ENCODE measurements at places on chromosomes 4 and X.

- no peak for DNase-seq
Measured at GRCh38 chrX:4450177-4450576, 736.7 kb upstream of the PRKX start.

- no peak for DNase-seq
Measured at GRCh38 chr4:132809298-132810032, 339.6 kb upstream of the PCDH10 start.

- DNase-seq = no peak
Measured at GRCh38 chr4:61068060-61068459, 132.1 kb upstream of the ADGRL3 start.

- DNase-seq = no peak
Measured at GRCh38 chr4:39446483-39446841, 12.3 kb downstream of the RPL9 start.

GRCh38 chr4:2040391-2041238, 18.5 kb upstream of the NAT8L start:
- no peak for DNase-seq

DNA sequence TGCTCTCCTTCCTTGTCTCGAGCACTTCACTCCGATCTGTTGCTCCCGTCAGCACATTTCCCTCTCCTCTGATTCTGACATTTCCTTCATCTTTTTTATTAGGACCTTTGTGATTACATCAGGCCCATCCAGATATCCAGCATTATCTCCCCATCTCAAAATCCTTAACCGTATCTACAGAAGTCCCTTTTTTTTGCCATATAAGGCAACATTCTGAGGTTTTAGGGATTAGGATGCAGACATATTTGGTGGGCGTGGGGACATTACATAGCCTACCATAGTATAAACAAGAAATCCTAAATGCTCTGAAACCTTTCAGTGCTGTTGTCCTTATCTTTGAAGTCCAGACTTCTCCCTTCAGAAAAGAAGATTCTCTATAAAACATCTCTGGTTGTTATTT, 505.0 kb upstream of the PITX2 start:
- no peak for DNase-seq

- DNase-seq = no peak
Measured at GRCh38 chr4:172169871-172170270, 356.7 kb downstream of the GALNTL6 start.

- no peak for DNase-seq
Measured at GRCh38 chr4:75030649-75031235, 97.8 kb downstream of the PARM1 start.

- no peak for DNase-seq
Measured at GRCh38 chr4:76156635-76157034, 8.4 kb upstream of the NUP54 start.

DNA sequence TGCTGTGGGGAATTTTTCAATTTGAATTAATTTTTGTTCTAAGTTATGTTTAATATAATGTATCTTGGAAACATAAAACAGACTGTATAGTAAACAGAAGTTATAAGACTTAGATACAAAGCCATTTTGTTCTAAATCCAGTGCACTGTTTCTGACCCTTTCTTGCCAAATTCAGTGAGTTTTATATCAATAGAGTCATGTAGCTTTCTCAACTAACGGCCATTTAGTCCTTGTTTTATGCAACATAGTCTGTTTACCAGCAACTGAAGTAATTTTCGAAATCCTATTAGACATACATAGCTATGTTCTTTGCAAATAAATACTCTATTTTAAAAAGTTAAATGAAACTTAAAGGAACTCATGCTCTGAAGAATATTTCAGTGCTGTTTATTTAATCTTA, 242.8 kb downstream of the ADGRL3 start:
- DNase-seq = no peak

- no peak for DNase-seq
Measured at GRCh38 chr4:122728856-122729255, 3.6 kb upstream of the BBS12 start.

DNA sequence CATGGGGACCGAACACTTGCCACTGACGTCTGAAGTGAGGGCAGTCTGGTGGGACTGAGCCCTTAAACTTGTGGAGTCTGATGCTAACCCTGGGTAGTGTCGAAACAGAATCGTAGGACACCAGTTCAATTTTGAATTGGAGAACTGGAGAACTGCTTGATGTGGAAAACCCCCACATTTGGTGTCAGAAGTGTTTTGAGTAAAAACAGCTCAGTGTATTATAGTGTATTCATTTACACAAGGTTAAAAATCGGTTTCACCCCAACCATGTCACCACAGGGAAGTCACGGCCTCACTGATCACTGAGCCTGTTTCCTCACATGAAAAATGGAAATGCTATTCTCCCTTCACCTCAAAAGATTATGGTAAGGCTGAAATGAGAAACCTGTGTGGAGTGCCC, 21.9 kb downstream of the PIN4 start:
- no peak for DNase-seq

- no peak for DNase-seq
Measured at GRCh38 chr4:185405296-185405999, 8.8 kb downstream of the ANKRD37 start.

- DNase-seq = no peak
Measured at GRCh38 chr4:168557658-168558057, 60.8 kb downstream of the PALLD start.

DNA sequence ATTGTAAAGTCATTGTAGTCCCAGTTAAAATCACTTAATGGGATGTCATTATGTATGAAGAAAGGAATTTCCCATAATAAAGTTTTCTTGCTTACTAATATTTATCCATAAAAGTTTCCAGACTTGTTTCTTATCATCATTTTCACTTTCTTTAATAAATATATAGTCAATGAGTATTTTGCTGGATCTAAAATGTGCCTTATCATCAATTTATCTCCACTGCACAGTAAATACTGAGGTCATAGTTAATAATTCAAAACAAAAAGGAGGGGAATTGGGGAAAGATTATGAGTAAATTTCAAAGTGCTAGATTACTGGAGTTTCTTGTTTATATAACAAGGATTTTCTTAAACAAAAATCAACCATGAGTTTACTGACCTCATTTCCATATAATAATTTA, 279.5 kb upstream of the DKK2 start:
- no peak for DNase-seq

DNA sequence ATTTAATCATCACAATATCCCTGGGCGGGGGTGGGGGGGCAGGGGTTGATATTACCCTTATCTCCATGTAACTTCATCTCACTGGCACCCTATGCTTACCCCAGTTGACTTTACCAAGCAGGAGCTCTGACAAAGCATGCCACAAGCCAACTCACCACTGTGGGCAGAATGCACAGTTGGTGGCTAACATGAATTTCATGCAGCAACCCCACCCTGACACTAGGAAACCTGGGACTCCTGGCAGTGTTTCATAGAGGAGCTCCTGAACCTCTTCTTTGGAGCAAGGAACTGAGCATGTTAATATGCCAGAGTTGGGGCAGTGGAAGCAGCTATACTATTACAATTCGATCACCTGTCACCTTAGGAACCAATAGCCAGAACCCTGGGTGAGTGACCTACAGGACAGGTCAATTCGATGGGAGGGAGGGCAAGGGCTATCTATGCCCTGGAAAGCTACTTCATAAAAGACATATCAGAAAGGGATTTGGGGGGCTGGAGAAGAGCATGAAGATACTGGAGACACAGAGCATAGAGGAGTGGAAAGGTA, 97.2 kb upstream of the ACSL4 start:
- no peak for DNase-seq

DNA sequence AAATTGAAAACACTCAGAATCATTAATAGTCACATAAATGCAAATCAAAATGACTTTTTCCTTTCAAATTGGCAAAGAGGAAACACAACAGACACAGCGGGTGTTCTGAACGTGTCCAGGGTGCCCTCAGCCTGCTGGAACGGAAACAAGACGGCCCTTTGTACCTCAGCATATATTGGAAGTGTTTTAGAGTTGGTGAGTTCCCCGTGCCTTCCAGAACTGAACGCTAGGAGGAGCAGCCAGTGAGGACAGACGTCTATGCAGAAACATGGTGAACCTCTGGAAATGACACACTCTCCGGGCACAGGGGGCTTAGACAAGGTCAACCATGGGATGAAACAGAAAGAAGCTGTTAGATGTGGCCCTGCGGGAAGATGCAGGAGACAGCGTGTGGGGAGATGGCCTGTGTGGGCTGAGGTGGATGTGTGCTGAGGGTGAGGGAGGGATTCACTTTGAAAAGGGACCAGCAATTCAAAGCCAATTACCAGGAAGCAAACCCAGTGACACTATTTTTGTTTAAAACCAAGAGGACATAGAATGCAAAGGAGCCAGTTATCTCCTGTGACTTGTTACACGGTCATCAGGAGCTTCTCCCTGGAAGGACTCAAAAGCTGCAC, 40.4 kb downstream of the RNF212 start:
- DNase-seq = peak; percentile 6

DNA sequence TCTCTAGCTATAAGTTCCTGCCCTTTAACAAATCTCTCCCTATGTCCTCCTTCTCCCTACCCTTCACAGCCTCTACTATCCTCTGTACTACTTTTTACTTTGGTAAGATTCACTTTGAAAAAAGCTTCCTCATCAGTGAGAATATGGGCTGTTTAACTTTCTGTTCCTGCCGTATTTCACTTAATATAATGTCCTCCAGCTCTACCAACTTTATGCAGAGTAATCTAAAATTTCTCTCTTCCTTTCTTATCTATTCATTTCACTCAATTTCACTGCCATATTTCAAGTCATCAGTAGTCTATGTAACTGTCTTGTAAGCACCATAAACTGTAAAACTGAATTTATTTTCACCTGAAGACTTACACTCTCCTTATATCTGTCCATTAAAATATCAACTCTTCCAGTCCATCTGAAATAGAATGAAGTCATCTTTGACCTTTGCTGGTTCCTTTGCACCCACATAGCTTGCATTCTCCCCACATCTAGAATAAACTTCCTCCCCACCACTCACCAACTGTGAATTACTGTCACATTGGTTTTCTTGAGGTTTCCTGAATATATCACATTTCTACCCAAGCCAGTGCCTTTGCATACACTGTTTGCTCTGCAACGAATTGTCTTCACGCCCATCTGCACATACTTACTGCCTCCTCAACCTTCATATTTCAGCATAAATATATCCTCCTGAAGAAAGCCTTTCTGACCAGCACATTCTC, 54.6 kb downstream of the ARAP2 start:
- no peak for DNase-seq

- DNase-seq = no peak
Measured at GRCh38 chrX:137031517-137032340, 2.1 kb downstream of the GPR101 start.

DNA sequence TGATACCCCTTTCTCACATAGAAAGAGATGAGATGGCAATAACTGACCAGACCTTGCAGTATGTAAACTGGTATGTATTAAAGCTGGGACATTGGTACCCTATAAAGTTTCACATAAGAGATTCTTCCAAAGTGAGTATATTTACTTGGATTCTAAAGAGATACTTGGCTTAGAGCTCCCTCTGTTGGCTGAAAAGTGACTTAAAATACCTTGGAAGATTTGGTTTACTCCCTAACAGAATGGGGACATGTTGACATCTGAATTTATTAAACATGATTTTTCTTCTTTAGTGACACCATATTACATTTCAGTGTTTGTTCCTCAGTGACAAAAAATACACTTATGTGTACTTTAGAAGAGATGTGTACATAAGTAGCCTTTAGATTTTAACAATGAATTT, 47.9 kb upstream of the RGN start:
- DNase-seq = no peak

GRCh38 chr4:6845027-6845426, 62.5 kb downstream of the KIAA0232 start:
- no peak for DNase-seq

GRCh38 chr4:80336582-80336981, 1.1 kb downstream of the CFAP299 start:
- no peak for DNase-seq

DNA sequence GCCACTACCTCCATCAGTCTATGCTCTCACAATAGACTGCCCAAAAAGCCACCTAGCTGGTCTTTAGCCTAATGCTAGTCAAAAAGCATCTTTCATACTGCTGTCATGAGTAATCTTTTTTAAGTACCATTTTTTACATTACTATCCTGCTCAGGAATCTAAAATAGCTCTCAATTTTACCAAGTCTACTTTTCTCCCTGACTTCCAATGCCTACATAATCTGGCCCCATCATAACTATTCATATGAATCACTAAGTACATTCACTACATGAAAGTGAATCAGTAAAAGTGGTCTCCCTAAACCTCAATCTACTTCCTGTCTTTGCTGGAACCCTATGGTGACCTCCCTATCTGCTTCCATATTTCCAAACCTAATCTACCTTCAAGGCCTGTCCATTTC, 105.9 kb downstream of the THOC2 start:
- no peak for DNase-seq

GRCh38 chr4:76950956-76951671, 1.6 kb downstream of the SEPTIN11 start:
- no peak for DNase-seq
